ENCODE measurements at places on chromosomes 6 and 20.

DNA sequence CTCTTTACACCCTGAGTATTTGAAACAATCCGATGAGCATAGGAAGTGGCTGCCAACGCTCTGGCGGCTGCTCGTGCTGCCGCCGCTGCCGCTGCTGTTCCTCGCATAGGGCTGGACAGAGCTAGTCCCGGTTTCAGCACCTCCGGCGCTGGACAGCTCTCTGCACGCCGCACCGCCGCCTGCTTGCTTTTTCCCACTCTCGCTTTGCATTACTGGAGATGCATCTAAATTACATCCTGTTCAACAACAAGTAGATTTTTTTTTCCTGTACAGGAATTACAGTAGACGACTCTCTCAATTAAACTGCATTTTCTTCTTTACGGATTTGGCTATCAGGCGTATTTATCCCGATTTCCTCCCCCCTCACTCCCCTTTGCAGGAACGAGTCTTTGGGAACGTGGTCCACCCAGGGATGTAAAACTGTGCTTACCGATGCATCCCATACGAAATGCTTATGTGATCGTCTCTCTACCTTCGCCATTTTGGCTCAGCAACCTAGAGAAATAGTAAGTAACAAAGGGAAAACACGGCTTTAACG lies 563.8 kb downstream of the LMBRD1 start:
- DNase-seq, result peak; percentile 92

GRCh38 chr6:77456531-77457248 lies 6.6 kb downstream of the HTR1B start:
- DNase-seq, result no peak

DNA sequence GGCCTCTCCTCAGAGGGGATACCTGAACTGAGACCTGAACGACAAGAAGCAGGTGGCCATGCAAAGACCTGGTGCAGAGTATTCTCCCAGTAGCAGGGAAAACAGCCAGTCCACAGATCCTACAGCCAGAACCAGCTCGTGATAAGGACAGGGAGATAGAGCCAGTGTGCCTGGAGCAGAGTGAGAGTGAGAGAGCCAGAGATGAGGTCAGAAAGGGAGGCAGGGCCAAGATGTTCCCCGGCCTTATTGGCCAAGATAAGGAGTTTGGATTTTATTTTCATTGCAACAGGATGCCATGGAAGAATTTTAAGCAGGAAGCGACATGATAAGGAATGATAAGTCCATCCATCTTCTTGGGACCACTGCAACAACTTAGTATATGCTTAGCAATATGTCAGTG lies 111.8 kb downstream of the UBE3D start:
- no peak for DNase-seq

GRCh38 chr20:57450419-57450818 lies 59.2 kb downstream of the RBM38 start:
- DNase-seq, result no peak

DNA sequence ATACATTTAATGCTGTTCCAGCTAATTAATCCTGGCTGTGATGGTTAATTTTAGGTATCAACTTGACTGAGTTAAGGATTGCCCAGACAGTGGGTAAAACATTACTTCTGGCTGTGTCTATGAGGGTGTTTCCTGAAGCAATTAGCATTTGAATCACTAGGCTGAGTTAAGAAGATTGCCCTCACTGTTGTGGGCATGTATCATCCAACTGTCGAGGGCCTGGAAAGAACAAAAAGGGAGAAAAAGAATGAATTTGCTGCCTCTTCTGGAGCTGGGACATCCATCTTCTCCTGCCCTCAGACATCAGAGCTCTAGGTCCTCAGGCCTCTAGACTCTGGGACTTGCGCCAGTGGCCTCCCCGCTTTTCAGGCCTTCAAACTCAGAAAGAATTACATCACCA lies 34.3 kb downstream of the SDHAF4 start:
- no peak for DNase-seq

DNA sequence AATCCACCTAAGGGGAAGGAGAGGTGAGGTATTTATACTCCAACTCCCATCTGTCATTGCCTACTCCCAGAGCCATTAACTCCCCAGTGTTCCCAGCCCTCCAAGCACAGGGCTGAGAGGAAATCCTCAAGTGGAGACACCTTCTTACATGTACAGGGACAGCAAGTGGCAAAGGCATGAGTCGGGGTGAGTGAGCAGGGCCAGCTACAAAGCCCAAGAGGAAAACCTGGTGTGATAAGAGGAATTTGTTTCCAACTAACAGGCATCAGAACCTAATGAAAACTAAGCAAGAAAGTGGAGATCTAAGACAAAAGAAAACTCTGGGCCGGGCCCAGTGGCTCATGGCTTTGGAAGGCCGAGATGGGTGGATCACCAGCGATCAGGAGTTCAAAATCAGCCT lies 70.0 kb upstream of the SRSF6 start:
- no peak for DNase-seq

DNA sequence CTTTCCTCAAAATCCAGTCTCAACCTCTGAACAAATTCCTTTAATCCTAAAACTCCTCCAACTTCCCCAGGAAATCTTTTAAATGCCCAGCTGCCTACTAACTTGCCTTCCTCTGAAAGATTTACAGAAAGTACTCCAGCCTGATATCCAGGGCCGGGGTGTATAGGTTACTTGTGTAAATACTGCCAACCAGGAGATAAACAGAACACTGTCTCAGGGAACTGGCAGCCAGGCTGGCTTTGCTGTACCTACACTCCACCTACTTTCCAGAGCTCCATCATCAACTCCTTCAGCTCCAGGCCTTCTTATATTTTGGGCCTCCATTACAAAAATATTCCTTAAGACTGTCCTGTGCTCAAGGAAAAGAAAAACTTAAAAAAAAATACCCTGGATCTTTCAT lies 85.9 kb downstream of the CEP162 start:
- DNase-seq, result no peak

DNA sequence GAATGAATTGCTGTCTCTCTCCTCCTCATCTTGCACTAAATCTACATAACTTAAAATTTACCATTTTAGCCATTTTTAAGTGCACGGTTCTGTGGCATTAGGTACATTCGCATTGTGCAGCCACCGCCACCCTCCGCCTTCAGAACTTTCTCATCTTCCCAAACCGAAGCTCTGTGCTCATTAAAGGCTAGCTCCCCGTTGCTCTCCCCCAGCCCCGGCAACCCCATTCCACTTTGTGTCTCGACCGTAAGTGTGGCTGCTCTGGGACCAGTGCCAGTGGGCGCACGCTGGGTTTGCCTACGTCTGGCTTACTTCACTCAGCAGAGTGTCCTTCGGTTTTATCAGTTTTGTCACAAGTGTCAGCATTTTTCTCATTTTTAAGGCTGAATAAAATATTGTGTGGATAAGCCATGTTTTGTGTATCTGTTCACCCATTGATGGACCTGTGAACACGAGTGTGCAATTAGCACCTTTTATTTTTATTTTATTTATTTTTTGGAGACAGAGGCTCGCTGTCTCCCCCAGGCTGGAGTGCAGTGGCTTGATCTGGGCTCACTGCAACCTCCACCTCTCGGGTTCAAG lies 16.8 kb downstream of the SLC17A9 start:
- no peak for DNase-seq

DNA sequence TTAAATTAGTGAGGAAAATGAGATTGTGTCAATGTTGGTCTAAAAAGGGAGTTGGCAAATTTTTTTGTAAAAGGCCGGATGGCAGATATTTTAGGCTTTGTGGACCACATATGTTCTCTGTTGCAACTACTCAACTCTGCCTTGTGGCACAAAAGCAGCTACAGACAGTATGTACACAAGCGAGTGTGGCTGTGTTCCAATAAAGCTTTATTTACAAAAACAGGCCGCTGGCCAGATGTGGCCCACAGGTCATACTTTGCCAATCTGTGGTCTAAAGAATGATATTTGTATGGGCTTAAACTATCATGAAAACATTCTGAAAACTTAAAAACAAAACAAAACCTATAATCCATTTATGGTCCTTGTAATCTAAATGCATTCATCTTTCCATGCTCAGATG lies 228.3 kb downstream of the CLIC5 start:
- no peak for DNase-seq

- DNase-seq, result no peak
These were observed 39.7 kb upstream of the HTR1B start for GRCh38 chr6:77502981-77503380.

DNA sequence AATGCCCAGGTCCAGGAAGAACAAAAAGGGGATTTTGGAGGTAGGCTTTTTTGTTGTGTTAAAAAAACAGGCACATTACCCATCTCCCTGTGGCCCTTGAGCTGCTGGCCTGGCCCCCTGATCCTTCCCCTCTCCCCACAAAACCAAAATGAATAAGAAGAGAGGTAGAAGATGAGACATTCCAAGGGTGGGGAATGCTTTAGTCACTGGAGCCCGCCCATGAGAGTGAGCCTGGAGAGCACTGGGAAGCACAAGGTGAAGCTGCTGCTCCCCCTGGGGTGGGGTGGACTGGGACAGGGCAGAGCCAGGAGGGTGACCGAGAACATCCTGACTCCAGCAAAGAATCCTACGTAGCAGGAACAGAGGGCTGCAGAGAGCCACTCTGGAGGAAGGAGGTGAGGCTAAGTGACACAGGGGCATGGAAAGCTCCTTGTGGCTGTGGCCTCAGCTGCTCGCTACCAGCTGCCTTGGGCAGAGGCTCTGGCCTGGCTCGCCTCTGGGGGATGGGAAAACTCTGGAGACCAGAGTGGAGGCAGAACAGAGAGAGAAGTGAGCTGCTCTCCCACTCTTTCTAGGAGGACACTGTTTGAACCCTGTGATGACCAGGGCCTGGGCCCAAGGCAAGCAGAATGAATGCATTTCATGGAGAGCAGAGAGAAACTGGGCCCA lies 48.3 kb downstream of the AKAP7 start:
- DNase-seq, result no peak

GRCh38 chr20:31570735-31571617 lies 34.1 kb upstream of the ID1 start:
- DNase-seq, result no peak

- DNase-seq, result no peak
These were observed 67.9 kb downstream of the STK35 start for GRCh38 chr20:2169456-2170088.

GRCh38 chr20:44646641-44647274 lies 4.7 kb downstream of the ADA start:
- no peak for DNase-seq

DNA sequence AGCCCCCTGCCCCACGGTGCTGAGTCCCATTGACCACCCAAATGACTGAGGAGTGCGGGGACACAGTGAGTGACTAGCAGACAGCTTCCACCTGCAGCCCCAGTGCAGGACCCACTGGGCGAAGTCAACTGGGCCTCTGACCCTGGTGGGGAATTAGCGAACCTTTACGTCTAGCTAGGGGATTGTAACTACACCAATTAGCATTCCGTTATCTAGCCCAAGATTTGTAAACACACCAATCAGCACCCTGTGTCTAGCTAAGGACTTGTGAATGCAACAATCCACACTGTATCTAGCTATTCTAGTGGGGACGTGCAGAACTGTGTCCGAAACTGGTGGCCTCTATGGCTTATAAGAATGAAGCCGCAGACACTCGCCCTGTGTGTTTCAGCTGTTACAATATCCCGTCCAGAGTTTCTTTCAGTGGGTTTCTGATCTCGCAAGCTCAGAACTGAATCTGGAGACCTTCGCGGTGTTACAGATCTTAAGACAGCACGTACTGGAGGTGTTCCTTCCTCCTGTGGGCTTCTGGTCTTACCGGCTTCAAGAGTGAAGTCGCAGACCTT lies 21.1 kb upstream of the GMPR start:
- DNase-seq, result no peak

GRCh38 chr6:145067430-145067829 lies 667.9 kb downstream of the EPM2A start:
- DNase-seq, result no peak

DNA sequence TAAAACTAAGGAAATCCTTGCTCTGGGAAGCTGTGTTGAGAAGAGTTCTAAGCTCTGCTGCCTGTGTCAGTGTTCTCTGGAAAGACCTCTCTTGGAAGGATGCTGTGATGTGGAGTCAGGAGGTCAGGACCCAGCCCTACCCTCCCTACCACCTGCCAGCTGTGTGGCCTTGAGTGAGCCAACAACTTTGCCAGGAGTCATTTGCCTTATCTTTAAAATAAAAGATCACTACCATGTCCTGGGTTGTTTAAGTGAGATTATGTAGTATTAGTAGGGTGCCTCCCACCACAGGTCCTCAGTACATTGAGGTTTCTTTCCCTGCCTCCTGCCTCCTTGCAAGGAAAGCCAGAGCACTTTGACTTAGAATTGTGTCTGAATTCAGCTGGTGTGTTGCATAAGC lies 64.9 kb downstream of the FOXO3 start:
- DNase-seq, result no peak

DNA sequence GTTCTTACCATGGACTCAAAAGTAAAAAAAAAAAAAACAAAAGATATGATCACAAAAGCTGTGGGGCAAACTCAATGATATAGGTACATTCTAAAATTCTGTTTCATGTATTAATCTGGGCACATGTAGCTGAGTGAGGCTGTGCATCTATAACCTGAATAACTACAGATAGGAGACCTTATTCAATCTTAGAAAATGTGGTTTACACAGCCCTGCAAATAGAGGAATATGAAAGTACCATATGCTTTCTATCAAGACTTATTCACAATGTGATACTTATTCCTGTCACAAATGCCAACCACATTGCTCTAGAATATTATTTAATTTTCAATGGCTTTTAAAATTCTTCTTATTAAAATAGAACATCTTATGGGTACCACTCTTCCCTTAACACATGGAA lies 3.1 kb upstream of the SPACA1 start:
- no peak for DNase-seq

GRCh38 chr6:49736017-49736508 lies 8.1 kb downstream of the CRISP3 start:
- no peak for DNase-seq

- no peak for DNase-seq
These were observed 31.4 kb upstream of the SEC63 start for GRCh38 chr6:107989166-107990094.

DNA sequence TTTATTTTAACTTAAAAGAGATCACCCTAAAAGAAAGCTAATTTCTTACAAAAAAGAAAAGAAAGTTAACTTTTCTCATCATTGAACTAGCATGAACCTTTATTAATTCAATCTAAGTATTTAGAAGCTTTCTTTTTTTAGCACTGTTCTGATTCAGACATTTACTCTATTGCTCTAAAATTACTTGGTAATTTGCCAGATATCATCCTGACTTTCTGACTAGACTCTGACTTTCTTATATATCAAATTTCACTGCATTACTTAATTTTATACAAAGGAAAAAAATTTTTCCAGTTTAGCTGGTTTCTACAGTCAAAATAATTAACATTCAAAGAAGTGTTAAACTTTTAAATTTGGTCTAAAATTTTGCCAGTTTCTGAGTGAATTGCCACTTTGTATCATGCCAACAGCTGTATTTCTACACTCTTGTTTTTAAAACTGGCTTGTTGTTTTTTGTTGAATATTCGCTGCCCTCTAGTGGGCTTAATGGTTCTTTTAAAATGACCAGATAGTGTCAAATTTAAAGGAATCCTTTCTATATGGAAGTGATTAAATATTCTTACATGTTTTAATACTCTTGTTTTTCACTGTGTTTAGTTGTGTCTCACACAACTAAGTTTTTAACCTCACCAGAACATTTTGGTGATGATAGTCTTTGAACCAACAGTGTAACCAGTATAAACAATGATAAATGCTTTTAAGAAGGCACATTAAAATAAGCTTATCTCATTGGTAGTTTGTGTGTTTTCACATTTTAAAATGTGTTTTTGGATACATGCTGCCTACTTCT lies 102.0 kb downstream of the POPDC3 start:
- DNase-seq, result peak; percentile 52

Data from retina (tissue), 1 donor.